ENCODE measurements at places on chromosomes 2 and 18.

DNA sequence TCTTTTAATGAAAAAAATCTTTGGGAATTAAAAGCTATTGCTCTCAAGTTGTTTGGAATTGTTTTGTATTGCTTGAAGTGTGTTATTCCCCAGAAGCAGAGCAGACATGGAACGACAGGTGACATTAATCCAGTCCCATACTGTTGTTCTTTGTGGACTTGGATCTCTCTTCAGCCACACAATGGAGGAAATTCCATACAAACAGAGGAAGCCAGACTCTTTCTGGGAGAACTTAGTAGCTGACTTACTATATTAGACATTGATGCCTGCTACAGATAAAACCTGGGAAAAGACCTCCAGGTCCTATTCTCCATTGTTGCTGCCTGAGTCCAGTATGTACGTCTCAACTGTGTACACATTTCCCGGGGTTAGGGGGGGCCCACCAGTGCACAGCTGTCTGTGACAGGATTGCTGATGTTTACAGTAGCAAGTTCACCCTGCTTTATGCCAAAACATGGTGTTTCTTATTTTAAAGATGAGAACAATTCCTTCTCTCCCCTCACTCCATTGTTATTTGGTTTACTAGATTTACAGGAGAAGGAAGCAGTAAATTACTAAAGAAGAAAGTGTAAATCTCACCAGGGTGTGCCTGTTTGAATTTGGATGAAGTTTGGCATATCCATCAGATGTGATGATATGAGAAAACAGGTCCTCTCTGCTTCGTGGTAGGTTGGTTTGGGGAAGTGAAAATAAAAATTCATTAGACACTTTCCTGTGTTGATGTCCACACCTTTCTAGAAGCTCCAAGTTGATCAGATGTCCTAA, 142.4 kb upstream of the RBBP8 start:
- DNase-seq: no peak

DNA sequence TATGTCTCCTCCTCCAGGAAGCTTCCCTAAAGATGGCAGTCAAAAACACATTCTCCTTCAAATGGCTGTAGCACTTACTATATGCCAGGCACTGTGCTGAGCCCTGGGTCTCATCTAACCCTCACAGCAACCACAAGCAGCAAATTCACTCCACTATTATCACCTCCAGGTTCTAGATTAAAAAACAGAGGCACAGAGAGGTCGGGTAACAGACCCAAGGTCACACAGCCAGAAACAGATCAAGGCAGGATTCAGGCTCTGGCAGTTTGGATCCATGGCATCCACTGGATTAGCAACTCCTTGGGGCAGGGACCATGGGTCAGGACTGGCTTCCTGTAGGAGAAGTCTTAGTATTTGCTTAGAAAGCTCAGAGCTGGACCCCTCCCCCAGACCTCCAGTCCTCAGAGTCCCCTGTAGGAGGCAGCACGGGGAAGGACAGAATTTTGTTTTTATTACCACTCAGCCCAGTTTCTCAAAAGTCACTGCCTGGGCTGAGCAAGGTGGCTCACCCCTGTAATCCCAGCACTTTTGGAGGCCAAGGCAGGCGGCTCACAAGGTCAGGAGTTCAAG, 34.4 kb downstream of the ZFP36L2 start:
- DNase-seq: no peak

DNA sequence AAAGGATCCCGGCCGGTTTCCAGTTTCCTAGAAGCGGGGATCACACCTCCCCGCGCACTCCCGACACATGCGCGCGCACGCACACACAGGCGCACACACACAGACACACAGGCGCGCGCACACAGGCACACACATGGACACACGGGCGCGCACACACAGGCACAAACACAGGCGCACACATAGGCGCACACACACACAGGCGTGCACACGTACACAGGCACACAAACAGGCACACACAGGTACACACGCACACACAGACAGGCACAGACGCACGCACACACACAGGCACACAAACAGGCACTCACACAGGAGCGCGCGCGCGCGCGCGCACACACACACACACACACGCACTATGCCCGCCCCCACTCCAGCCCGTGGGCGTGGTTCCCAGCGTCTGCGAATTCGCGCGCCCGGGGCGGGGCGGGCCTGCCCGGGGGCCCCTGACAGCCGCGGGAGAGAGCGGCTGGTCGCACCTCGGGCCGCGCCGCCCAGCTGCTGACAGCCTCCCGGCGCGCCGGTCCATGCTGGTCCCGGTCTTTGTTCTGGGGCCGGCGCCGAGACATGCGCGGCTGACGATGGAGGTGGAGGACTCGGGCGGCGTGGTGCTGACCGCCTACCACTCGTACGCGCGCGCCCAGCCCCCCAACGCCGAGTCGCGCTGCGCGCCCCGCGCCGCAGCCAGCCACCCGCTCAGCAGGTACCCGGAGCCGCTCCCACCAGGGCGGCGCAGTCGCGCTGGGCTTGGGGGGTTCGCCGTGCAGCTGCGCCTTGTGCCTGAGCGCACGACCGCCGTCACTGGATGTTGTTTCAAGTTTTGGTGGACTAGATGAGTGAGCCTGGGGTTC, at the start of gene ARHGAP28:
Gene ARHGAP28, plus strand, starts transcription at position 470 of the 845 bp plus-strand sequence. Its CDS starts 106 bp downstream, at position 576.
- peak; percentile 27 for DNase-seq

- DNase-seq: no peak
Observed at GRCh38 chr2:15705310-15705709, 113.6 kb downstream of the DDX1 start.

- no peak for DNase-seq
Observed at GRCh38 chr2:126930970-126931590, 32.4 kb downstream of the TEX51 start.

- no peak for DNase-seq
Observed at GRCh38 chr2:116706396-116706795, 1108.1 kb upstream of the DDX18 start.

DNA sequence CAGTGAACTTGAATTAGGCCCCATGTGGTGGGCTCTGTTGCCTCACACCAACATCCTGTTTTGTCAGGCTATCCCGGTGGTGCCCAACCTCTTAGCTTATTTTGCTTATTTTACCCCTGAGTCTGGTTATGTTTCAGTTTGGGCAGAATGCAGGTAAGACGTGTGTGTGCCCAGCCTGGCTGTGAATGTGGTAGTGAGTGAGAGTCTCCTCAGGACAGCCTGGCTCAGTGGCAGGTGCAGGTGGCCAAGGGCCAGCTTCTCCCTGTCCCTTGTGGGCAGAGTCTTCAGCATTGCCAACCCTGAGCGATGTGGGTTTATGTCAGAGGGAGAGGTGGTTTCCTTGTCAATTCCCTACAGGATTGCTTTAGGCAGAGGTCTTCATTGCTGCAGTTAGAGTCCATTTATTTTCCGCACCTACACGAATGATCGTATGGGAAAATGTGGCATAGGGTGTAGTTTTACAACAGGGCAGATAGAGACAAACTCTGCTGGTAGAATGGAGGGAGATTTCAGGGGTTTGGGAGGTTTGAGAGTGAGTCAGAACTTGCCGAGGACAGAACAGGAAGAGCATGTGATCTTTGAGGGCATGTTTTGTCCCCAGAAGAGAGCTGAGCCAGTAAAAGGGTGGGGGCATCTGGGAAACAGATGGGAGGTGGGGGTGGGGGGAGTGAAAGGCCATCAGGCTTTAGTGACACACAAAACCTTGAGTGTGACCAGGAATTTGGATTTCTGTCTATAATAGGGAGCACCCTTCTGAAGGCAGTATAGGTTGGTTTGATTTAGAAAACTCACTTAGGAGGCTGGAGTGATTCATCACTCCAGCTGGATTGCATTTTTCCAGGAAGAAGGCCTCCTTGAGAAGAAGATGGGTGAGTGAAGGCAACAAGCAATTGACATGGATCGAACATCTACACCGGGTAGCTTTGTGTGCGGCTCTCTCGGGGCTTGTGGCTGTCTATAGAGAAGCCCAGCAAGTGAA, 156.2 kb upstream of the CELF4 start:
- no peak for DNase-seq

DNA sequence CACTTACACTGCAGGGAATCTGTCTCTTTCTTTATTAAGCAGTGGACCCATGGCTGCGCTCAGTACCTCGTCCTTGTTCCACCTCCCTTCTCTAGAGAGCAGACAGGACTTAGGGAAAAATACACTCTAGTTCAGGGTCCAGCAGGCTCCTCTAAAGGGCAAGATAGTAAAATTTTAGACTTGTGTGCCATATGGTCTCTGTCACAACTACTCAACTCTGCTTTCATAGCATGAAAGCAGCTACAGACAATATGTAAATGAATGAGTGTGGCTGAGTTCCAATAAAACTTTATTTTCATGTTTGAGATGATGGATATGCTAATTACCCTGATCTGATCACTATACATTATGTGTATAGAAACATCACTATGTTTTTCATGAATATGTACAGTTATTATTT, 163.1 kb downstream of the BABAM2 start:
- no peak for DNase-seq

GRCh38 chr2:75833386-75833785, 122.7 kb upstream of the GCFC2 start:
- DNase-seq: no peak

DNA sequence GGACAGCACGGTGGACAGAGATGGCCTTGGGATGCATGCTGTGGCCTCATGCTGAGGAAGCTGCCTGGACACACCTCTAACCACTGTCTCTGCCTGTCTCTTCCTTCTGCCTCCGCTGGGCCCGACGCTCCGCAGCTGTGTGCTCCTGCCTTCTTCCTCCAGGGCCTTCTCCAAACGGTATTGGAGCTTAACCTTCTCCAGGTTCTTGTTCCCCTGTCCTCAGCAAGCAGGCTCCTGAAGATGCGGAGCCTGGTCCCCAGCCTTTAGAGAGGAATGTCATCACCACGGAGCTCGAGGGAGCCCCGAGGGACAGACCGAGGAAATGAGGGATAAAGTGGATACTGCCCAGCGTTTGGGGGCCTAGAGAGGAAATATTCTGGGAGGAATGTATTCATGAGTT, 155.1 kb downstream of the DYSF start:
- no peak for DNase-seq

DNA sequence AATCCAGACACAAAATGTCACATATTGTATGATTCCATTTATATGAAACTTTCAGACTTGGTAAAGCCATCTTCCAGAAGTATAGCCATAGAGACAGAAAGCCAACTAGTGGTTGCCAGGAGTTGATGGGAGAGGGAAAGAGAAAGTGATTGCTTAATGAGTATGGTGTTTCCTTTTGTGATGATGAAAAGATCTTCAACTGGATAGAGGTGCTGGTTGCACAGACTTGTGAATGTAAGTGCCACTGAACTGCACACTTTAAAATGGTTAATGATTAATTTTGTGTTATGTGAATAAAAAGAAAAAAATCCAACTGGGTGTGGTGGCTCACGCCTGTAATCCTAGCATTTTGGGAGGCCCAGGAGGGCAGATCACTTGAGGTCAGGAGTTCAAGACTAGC, 135.3 kb upstream of the SLC1A4 start:
- DNase-seq: no peak

DNA sequence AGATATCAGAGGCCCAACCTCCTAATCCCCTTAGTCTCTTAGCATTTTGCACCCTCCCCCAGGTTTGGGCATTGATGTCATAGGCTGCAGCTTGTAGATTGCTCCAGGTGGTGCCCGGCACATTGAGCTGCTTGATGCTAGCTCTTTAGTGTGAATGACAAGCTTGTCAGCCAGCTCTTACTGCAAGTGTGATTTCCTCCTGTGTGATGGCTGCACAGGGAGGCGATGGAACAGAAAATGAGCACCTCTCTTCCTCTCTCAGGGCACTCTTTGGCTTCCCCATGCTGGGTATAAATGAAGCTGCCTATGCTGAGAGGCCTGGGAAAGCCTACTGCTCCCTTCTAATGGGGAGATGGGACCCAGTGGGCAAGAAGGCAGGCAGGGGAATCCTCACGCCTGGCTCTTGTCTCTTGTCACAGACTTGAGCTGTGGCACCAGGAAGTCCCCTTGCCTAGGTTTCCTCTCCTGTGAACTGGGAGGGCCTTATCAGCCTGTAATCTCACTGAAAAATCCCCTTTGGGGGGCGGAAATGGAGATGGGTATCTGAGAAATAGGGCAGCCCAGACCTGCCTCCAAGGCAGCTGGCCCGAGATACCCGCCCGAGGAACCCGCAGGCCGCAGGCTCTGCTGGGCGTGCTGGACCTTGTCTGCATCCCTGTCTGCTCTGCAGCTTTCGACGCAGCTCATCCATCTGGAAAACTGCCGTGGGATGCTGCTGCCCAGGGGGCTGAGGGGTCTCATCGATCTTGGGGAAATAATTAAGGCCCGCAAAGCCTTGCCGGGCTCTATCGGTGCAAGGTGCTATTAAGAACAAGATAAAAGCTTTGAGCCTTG, 163.5 kb upstream of the CXCR4 start:
- no peak for DNase-seq

- DNase-seq: no peak
Observed at GRCh38 chr2:188726626-188727247, 247.4 kb upstream of the COL3A1 start.

DNA sequence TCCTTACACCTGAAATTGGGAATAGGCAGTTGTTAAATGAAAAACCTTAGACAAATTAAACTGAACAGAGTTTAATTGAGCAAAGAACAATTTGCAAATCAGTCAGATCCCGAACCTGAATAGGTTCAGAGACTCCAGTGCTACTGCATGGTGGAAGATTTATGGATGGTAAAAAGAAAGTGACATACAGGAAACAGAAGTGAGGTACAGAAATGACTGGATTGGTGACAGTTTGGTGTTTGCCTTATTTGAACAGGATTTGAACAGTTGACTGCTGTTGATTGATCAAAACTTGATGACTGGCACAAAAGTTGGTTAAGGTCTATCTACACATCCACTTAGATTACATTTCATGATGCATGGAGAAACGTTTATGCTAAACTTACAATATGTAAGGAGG, 248.8 kb downstream of the HNMT start:
- DNase-seq: no peak

GRCh38 chr2:98909317-98910211, 26.5 kb downstream of the CRACDL start:
- peak; percentile 62 for DNase-seq

DNA sequence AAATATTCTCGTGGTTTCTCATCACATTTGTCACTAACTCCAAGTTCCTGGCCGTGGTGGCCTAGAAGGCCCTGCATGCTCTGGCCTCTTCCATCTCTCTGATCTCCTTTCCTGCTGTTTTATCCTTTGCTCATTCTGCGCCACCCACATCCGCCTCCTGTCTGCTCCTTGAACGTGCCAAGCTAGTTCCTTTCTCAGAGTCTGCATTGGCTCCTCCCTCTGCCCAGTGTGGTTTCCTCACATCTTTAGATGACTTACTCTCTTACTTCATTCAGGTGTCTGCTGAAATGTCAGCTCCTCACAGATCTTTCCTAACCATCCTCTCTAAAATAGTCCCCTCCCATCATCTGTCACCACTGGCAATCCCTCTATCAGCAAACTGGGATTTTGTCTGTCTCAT, 158.6 kb upstream of the RBMS1 start:
- no peak for DNase-seq

GRCh38 chr2:220931491-220931890, 640.6 kb downstream of the EPHA4 start:
- DNase-seq: no peak

- no peak for DNase-seq
Observed at GRCh38 chr2:72095364-72095763, 52.3 kb downstream of the CYP26B1 start.
